ENCODE measurements at places on chromosomes 1 and 21.
A peak's percentile ranks its signal among the peaks of the same experiment; 100 is the strongest.

GRCh38 chr21:41483973-41484372 lies 24.0 kb downstream of the TMPRSS2 start:
- no peak for DNase-seq

DNA sequence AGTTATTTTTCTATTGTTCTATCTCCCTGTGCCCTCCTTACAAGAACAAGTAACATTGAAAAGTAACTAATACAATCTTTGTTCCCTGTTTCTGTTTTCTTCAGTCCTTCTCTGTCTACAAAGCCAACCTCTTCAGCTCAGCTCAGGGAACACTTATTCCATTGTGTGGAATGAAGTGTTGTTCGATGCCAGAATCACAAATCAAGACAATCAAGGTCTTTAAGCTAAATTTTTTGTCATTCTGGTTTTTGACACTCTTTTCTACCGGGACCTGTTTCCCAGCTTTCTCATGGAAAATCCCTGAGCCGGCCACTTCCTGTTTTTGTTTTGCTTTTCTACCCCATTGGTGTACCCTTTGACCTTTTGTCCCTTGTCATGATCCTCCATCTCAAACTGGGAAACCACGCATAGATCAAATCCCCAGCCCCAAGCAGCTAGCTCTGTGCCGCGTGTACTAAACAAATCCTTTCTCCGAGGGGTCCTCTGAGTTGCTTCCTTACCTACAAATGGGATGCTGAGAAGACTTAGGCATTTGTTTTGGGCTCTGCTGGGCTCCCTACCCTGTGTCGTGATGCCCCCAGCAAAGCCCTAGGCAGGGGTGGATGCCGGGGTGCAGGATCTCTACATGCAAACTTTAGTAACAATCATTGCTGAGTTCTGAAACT lies 141.8 kb downstream of the TOMM20 start:
- no peak for DNase-seq

DNA sequence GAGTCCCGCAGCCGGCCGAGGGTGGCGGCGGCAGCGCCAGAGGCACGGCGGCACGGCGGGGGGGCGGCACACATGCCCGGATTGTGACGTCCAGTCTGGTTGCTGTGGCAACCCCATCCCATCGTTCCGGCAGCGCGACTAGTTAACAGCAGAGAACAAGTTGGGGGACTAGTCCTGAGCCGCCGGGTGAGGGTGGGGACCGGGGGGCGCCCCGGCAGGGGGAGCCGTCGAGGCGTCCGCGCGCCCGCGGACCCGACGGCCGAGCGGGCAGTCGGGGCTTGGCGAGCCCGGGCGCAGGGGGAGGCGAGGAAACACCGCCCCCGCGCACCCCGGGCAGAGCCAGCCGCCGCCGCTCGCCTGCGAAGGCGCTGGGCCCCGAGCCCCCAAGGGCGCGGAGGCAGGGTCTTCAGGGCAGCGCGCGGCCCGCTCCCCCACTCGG lies at the start of gene CHD5:
Gene CHD5, minus strand, starts transcription at position 54 of the 439 bp plus-strand sequence. CDS start 298 bp downstream, outside the sequence.
- DNase-seq = no peak

DNA sequence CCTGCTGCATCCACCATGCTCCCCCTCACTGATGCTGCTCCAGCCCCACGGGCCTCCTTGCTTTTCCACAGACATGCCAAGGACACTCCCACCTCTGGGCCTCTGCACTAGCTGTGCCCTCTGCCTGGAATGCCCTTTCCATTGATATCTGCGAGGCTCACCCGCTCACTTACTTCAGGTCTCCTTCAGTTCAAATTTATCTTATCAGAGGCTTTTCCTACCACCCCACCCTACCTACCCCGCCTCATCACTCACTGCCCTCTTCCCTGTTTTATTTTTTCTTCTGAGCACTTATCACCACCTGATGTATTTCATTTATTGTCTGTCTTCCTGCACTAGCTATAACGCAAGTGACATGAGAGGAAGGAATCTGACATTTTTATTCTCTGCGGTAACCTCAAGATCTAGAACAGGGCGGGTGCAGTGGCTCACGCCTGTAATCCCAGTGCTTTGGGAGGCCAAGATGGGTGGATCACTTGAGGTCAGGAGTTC lies 7.0 kb downstream of the HSPG2 start:
- DNase-seq = no peak

GRCh38 chr1:5743435-5744095 lies 248.7 kb downstream of the NPHP4 start:
- no peak for DNase-seq

GRCh38 chr1:218667781-218668516 lies 322.8 kb downstream of the TGFB2 start:
- no peak for DNase-seq

DNA sequence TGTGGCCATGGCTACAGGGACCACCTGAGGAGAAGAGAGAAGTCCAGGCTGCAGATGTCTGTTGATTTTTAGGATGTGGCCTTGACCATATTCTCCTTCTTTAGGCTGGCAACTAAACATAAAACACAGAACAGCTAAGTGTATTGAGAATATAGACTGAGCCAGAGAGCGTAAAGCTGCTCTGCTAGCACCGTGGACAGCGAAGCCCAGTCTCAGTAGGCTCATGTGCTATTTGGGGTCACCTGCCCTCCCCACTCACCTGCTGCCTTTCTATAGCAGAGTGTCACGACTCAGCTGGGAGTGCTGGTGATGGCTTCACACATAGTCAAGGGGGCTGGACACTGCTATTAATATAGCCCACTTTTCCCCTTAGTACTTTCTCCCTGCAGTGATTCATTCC lies 278.5 kb downstream of the KCNH1 start:
- no peak for DNase-seq

DNA sequence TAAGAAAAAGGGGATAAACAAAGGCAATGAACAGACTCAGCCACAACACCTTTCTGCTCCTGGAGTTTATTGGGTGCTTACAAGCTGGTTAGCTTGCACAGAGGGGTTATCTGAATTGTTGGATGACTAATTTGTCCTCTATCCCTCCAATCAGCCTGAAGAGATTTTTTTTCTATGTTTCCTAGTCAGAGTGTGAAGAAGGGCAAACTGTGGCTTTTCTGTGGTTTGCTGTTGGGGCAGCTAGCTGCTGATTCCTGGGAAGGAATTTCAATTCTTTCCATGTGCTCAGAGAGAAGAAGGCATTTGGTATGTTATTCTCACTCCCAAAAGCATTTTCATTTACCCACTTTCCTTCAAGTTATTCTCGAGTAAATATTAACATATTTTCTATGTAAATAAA lies 48.6 kb downstream of the PCP4 start:
- DNase-seq = no peak

DNA sequence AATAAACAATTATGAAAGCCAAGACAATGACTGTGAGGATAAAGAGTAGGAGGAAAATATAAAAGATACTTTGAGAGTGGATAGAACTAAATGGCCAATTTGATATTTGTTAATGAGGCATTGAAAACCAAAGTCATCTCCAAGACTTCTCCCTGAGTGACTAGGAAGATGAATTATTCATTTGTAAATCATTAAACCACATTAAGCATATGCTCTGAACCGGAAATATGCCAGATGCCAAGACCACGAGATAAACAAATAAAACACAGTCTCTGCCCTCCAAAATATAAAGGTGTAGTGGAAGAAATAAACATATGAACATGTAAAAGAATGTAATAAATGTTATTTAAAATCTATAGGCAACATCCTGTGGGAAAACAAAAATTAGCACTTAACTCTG lies 78.8 kb downstream of the MRPL39 start:
- DNase-seq = no peak

- DNase-seq = no peak
Observed at GRCh38 chr1:218572050-218572449, 226.9 kb downstream of the TGFB2 start.

GRCh38 chr1:172671591-172671990 lies 12.7 kb downstream of the FASLG start:
- peak; percentile 34 for DNase-seq

GRCh38 chr1:245000872-245001188 lies 136.5 kb upstream of the HNRNPU start:
- DNase-seq = no peak

- no peak for DNase-seq
Observed at GRCh38 chr1:225933072-225933471, 7.9 kb downstream of the LEFTY2 start.

DNA sequence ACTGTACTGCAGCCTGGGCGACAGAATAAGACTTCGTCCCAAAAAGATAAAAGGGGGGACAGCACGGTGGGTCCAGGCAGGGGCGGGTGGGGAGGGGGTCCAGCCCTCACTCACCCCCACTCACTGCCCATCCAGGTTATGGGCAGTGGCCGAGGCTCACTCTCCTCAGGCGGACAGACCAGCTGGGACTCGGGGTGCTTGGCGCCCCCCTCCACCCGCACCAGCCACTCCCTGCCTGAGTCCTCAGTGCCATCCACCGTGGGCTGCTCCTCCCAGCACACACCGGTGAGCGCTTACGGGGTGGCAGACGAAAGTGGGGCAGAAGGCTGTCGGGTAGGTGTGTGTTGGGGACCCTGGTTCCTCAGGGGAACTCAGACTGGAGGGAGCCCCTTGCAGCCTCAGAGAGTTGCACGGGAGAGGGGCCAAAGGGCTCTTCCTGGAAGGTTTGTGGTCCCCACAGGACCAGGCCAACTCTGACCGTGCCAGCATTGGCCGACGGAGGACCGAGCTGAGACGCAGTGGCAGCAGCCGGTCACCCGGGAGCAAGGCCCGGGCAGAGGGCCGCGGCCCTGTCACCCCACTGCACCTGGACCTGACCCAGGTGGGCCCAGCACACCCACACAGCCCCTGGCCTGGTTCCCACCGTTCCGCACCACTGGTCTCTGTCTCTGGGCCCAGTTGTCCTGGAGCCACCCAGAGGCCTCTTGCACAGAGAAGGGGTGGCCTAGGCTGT lies 6.6 kb downstream of the PLEKHN1 start:
- no peak for DNase-seq

GRCh38 chr1:247115545-247115944 lies 11.4 kb upstream of the ZNF669 start:
- no peak for DNase-seq

DNA sequence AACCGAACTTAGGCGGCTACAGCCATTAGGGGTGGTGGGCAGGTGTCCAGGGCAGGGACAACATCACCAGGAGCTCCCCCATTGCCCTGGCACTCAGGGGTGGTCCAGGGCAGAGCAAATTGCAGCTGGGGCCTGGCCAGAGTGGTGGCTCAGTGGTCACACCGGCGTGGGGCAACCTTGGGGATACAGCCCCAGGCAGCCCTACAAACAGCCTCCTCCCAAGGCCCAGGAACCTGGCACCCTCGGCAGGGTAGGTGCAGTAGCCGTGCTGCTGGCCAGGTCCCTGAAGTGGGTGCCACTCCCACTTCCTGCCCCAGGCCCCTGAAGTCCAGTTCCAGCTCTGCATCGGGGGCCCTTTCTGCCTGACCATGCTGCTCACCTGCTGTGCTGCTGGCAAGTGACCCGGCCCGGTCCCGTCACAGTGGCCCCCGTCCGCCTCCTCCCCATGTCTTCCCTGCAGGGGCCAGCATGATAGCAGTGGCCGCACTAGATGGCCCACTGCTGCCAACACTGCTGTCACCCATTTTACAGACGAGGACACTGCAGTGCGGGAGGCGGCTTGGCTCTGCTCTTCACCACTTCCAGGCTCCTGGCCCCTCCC lies 712.8 kb downstream of the MATN1 start:
- DNase-seq = no peak

DNA sequence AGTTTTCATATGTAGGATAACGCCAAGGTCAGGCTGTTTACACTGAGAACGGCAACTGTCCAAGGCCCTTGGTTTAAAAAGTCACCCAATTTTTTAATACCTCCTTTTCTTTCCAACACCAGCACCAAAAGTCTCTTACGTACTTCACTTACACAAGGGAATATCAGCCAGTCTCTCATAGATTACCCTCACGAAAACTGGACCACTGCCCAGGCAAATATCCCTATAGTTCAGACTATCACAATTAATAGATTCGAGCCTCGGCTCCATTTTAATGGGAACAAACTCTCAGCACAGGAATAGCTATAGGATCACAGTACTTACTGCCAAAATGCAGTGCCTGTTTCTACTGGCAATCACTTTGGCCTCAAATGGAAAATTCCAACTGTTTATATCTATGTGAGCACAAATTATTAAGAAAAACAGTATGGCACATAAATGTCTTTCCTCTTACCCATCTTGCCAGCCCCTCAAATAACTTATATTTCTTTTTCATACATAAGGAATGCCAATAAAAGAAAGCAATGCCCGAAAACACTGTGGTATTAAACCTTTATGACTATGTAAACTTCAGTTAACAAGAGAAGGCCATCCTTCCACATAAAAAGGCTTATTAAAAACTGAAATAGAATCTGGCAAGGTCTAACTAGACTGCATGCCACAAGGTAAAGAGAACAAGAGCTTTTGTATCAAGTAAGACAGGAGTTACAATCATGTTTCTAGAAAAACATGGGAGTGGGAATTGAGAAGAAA lies 97.8 kb downstream of the SLC45A1 start:
- DNase-seq = no peak

- DNase-seq = no peak
Observed at GRCh38 chr1:180800945-180801344, 111.8 kb upstream of the KIAA1614 start.
